ENCODE measurements at places on chromosomes 7 and 10. TPM values are rescaled to one million over a fixed set of nuclear protein-coding genes. Genes with fewer than 3 reads are reported as not detected.

DNA sequence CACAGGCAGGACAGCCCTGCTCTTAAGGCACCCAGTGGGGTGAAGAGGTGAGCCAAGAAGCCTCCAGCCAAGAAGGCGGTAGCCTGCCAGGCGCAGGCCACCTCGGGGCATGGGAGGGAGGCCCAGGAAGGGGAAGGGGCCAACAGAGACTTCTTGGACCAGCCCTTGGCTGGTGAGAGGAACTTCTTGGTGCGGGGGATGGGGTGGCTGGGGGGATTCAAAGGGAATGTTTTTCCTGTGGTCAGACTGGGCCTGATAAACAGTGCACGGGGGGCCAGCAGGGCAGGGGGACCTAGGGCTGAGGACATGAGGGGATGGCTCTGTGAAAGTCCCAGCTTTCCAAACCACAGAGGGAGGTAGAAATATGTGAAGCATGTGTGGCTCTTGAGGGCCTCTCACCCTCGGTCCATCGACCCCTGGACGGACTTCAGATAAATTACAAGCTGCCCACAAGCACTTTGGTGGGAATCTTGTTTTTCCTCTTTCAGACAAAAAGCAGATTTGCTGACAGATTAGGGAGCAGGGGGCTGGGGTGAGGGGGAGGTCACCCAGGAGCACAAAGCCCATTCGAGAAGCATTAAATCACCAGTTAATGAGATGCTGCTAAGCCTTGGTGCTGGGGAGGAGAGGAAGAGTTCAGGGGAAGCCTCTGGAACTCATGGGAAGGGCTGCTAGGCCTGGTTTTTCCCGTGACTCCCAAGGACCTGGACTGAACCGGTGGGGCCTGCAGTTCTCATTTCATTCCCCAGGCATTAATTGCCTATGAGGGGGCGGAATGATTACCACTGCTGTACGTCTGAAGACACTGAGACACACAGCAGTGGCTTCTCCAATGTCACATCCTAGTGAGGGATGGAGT lies 11.3 kb downstream of the CRYGN start:
- DNase-seq = no peak

The SLC26A3 gene
- total RNA-seq = not detected

- DNase-seq = no peak
Measured at GRCh38 chr10:125687507-125688185, 4.7 kb upstream of the TEX36 start.

The SPDYE6 gene
- total RNA-seq = not detected

DNA sequence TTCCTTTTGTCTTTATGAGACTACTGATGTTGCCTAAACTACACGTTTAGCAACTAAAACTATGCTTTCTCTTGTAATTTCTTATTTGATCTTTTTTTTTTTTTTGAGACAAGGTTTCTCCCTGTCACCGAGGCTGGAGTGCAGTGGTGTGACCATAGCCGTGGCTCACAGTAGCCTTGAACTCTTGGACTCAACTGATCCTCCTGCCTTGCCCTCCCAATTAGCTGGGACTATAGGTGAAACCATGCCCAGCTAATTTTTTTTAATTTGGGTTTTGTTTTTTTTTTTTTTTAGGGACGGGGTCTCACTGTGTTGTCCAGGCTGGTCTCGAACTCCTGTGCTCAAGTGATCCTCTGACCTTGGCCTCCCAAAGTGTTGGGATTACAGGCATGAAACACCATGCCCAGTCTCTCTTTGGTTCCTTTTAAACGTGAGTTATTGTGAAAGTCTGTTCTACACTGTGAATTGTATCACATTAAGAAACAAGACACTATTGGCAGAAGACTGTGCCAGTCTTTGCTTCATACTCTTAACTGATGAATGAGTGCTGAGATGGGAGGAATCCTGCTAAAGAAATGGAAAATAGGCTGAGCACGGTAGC lies 6.4 kb downstream of the TMEM248 start:
- DNase-seq = no peak

All from GM23338 (cell line).